Tongue (tissue), 3 donors: ENCODE measurements at places on chromosomes 3 and 15. TPM values are rescaled to one million over a fixed set of nuclear protein-coding genes. Genes with fewer than 3 reads are reported as not detected.

The DOCK3 gene
- 0.51 TPM for total RNA-seq

The MASP1 gene
- 12.0 TPM for total RNA-seq

DNA sequence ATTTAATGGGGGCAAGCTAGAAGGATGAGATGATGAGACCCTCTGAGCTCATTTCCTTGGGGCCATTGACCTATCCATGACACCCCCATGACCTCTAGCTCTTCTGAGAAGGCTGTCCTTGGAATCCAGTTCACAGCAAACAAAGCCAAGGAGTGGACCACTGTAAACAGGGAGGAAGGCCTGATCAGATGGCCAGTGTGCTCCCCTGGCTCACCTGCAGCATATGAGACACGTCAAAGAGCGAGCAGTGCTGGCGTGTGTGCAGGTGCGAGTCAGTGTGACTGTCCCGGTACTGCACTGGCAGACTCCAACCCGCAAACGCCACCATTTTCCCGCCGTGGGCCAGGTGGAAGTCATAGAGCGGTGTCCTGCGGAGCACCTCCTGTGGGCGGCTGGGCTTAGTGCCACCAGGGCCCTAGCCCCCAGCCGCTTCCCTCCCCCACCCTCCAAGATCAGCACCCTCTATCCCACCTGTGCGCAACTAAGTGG is 339 bp downstream of the AMT start:
- DNase-seq, result no peak

GRCh38 chr3:54358969-54359694 is 236.8 kb downstream of the CACNA2D3 start:
- peak; percentile 37 for DNase-seq

The C3orf85 gene
- not detected for total RNA-seq
